ENCODE measurements at places on chromosomes 3 and 15. TPM values are rescaled to one million over a fixed set of nuclear protein-coding genes. Genes with fewer than 3 reads are reported as not detected.

Gene DMXL2
- 100 TPM for total RNA-seq

GRCh38 chr15:66749841-66750575, 48.0 kb downstream of the SMAD6 start:
- no peak for DNase-seq

- no peak for DNase-seq
These were observed 327.7 kb downstream of the RYR3 start for GRCh38 chr15:33638453-33638852.

DNA sequence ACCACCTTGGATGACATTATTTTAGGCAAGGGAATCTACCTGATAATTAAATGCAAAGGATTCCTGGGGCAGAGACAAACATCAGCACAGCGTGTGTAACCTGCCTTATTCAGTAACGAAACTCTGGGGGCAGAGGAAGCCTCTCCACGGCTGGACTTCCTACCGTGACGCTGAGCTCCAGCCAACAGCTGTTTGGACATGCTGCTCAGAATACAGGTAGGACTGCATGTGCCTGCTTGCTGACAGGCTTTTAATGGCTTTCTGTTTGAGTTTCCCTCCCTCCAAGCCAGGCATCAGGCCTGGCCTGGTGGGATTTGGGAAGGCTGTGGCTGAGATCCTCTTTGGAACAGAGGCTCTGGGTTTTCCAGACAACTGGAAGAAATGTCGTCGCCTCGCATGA, 150.6 kb downstream of the ADAMTS17 start:
- DNase-seq = no peak

DNA sequence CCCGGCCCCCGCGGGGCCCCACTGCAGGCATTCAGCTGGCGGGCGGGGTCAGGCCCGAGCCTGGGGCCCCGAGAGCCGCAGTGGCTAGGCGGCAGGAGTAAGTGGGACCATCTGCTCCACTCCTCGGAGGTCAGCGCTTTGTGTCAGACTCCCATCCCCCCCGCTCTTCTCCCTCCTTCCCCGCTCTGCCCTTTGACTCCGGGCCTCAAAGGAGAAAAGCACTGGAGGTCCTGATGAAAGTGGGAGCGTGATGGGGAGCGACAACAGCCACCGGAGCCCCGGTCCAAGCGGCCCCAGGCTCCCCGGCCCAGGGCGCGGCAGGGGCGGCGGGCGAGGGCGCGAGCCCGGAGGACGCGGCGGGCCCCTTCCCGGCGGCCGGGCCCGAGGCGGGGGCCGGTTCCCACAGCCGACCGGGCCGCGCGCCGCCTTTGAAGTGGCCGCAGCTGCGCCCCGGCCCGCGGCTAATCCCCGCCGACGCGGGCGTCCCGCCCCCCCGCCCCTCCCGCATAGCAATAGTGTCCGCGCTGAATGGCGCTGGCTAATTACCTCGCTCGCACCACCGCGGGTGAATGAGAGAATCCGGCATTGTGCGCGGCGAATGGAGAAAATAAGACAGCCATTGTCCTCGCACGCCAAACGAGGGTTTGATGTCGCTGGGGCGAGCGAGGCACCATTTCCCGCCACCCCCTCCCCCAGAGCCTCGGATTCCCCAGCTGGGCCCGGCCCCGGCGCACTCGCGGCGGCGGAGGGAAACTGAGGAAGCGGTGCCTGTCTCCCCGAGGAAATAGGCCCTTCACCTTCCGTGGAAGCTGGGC, 22.4 kb downstream of the IGDCC3 start:
- DNase-seq = no peak

All from uterus (tissue), 4 donors.